Stimulated activated CD8-positive, alpha-beta memory T cell treated with anti-CD3 and anti-CD28 coated beads, Interleukin-12 subunit alpha, Interleukin-12 subunit beta, amount 100 ng/mL, for 4 hours (primary cell): ENCODE measurements at places on chromosomes 7 and 10.

DNA sequence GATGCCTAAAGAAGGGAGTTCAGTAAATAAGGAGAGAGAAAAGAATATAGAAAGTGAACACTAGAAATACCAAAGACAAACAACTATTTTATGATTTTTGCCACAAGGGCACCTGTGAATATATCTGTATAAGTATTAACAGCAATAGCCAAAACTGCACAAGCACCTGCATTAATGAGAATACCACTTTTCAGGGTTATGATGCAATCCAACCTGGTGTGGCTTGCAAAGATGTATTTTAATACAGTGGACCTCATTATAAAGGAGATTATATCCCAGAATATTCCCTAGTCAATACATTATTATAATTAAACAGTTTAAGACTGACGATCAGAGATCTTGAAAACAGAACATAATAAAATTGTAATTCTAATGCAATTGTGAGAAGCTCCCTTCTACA is 4.0 kb downstream of the BRAF start:
- no peak for DNase-seq

DNA sequence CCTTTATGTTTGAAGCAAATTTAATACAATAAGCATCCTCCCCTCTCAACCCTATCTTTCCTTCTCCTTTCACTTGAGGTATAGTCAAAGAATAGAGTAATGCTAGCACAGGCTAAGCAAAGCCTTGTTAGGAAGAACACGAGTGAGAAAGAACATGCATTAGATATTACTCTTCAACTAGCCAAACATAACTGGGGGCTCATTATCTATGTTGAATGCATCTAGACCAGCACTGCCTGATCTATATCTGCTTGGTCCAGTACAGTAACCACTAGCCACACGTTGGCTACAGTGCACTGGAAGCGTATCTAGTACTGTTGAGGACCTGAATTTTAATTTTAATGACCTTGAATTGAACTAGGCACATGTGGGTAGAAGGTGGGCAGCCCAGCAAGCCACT is 21.0 kb downstream of the SFMBT2 start:
- no peak for DNase-seq

DNA sequence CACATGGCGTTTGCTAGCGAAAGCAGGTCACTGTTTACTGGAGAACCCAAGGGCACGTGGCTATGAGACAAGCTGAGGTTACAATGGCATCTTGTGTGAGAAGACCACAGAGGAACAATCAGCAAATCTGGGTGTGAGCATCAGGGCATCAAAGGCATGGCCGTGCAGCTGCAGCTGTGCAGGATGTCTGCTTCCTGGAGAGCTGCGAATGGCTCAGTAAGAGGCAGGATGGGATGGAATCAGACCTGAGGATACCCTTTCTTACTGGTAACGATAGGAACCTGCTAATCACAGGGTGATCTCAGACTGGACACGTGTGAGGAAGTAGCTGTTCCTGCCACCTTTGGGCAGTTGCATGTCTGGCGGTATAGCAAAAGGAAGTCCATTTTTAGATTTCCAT is 119.5 kb downstream of the RNF216 start:
- DNase-seq: no peak

DNA sequence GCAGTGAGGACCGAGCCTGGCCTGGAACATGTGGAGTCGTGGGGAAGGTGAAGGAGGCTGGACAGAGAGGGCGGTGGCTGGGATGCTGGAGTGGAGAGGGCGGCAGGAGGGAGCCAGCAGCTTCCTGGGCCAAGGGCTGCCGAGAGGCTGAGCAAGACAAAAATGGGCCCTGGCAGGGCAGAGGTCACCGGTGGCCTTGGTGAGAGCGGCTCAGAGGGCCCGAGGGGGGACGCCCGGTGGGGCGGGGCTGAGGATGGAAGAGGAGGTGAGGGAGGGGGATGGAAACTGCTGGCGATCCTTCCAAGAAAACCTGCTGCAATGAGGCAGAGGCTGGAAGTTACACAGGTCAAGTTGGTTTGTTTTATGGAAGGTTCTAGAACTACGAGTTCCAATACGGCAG is 69.5 kb downstream of the ELFN1 start:
- no peak for DNase-seq

- no peak for DNase-seq
Measured at GRCh38 chr7:9181356-9181755, 747.9 kb downstream of the NXPH1 start.

DNA sequence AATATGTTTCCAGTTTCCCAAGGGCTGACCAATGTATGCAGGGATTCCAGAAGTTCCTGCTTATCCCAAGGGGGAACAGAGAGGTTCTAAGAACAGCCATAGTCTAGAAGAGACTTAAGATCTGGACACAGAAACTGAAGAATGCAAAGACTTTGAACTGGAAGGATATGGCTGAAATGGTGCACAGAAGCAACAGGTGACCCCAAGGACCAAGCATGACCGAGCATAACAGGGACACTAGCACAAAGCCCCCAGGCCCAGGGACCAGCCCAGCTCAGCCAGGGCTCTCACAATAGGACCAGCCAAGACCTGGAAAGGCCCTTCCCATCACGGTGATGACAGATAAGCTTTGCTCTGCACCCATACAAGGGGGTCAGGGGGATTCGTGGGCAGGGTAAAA is 213.0 kb upstream of the KMT2E start:
- no peak for DNase-seq

DNA sequence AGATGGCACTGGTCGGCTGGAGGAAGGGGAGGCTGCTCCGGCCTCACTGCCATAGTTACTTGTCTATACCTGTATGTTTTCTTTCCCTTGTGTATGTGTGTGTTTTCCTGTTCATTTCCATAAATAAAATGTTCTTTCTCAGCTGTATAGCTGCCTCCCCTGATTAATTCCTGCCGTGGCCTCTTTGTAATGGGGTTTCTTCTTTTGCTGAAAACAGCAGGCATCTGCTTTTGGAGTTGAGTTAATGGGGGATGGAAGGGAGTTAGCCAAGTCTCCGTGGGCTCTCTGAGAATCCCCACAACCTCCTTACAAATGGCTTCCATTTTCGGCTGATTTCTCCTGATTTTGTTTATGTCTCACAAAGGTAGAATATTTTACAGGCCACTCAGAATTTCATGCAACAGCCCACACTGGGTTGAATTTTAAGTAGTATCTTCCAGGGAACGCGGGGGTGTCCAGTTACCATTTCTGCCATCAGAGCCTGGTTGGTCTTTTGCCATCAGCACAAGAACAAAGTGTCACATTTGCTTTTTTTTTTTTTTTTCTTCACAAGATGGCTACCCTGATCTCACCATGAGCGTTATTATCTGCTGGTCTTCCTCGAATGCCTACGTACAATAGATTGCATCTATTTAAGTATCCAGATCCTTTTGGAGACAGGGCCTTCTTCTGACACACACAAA is 88.1 kb upstream of the NRP1 start:
- no peak for DNase-seq

- DNase-seq: no peak
Measured at GRCh38 chr10:69458430-69459100, 7.3 kb downstream of the TSPAN15 start.

DNA sequence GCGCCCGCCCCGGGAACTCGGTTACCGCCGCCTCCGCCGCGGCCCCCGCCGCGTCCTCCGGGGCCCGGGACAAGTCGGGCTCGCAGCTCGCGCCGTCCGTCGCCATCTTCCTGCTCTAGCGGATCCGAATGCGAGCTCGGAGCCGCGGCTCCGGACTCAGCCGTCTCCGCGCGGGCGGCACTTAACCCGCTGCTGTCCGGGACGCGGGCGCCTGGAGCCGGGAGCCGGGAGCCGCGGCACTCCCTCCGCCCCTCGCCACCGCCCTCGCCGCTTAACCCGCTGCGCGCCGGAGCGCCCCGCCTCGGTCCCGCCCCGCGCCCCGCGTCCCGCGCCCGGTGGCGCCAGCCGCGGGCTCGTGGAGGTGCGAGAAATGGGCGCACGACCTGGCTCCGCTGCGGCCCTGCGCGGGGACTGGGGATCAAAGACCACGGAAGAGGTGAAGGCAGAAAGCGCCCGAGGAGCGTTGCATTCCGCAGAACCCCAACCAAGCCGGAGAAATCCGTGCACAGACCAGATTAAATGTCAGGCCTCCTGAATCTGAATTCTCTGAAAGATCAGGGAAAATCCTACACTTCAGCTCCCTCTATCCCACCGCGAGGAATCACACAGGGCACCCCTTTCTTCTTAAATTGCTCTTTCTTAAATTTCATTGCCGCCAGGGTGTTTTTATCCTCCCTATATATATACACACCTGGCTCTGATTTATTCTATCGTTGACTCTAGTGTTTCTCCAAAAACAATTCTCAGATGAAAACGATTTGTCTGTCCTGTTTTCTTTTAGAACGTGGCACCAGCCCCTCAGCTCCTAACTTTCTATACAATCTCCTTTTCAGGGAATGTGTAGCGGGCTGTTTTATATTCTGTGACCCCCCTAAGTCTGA is at the start of gene CTTNBP2:
Gene CTTNBP2 (minus strand): TSS at position 132 of the 881 bp plus-strand sequence. CDS start 26 bp downstream, at position 106.
- DNase-seq: no peak

GRCh38 chr7:20776214-20776911 is 10.3 kb downstream of the SP8 start:
- no peak for DNase-seq
